ENCODE measurements at places on chromosomes 7 and 10.

DNA sequence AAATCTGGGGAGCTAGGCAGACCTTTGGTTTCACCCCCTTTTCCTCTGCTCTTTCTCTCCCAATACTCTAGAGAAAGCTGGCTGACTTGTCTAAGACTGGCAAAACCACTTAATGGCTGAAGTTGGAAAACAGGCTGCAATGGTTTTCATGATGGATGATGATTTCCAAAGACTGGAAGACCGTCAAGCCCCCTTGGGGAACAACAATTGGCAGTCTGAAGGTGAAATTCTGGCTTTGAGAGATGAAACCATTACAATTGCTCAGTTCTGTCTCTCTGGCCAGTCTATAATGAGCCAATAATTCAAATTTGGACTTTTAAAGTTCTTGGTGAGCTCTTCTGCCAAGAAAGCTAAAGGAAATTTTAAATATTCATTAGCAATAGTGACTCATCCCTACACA is 680.5 kb downstream of the PARD3 start:
- DNase-seq, result no peak

- no peak for DNase-seq
Measured at GRCh38 chr10:54470324-54470631, 330.8 kb downstream of the PCDH15 start.

GRCh38 chr10:27783660-27784059 is 38.0 kb upstream of the MKX start:
- peak; percentile 14 for DNase-seq

GRCh38 chr7:70104243-70104642 is 506.0 kb downstream of the AUTS2 start:
- DNase-seq, result no peak

GRCh38 chr7:78985509-78985908 is 468.0 kb downstream of the MAGI2 start:
- DNase-seq, result no peak

GRCh38 chr7:143308632-143309031 is 7.3 kb upstream of the CLCN1 start:
- DNase-seq, result no peak

GRCh38 chr7:99235925-99236324 is 28.0 kb upstream of the KPNA7 start:
- no peak for DNase-seq

GRCh38 chr7:120733143-120733542 is 124.8 kb downstream of the TSPAN12 start:
- peak; percentile 21 for DNase-seq

GRCh38 chr7:12570534-12571461 is at the start of gene SCIN:
SCIN (plus strand) TSS chr7:12570720; CDS start chr7:12570787, 67 bp downstream.
- DNase-seq, result peak; percentile 16

- DNase-seq, result no peak
Measured at GRCh38 chr10:22180724-22181123, 37.1 kb downstream of the EBLN1 start.

DNA sequence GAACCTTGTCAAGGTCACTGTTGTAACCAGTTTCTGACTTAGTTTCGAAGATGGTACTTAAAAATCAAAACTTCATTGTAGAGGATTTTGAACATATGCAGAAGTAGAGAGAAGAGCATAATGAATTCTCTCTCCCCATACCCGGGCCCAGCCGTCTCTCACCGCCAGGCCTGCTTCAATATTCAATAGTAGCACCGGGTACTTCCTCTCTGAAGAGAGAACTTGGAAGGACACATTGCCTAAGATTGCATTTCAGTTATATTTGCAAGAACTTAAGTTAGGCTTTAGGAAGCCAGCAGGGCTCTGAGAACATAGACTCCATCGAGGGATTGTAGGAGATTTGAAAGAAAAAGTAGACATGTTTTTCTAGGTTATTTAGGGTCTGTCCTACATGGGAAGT is 19.1 kb downstream of the LMTK2 start:
- no peak for DNase-seq

- DNase-seq, result no peak
Measured at GRCh38 chr7:147276783-147277370, 1160.3 kb downstream of the CNTNAP2 start.

GRCh38 chr10:69344591-69345252 is 66.4 kb downstream of the HK1 start:
- DNase-seq, result no peak

GRCh38 chr7:38463277-38464225 is 167.6 kb downstream of the AMPH start:
- DNase-seq, result peak; percentile 20

DNA sequence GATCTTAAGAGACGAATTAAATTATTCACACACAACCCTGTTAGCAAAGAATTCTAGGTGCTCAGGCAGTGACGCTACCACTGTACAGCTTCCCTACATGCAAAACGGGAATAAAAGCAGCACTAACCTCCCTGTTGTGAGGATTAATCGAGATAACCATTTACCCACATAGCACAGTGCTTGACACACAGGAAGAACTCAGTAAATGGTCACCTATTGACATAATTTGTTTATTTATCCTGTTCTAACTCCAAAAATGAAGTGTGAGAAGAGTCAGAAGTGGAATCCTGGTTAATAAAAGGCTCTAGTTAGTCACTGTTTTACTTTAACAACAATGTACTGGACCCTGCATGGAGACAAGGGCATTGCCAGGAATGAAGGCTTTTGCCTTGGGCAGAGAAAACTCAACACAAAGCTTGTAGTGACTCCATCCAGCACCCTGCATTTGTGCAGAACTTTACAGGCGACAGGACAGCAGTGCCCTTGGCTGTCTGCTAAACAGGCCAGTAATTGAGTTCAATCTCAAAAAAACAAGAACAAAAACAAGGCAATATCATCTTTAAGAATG is 103.8 kb downstream of the SORBS1 start:
- no peak for DNase-seq

DNA sequence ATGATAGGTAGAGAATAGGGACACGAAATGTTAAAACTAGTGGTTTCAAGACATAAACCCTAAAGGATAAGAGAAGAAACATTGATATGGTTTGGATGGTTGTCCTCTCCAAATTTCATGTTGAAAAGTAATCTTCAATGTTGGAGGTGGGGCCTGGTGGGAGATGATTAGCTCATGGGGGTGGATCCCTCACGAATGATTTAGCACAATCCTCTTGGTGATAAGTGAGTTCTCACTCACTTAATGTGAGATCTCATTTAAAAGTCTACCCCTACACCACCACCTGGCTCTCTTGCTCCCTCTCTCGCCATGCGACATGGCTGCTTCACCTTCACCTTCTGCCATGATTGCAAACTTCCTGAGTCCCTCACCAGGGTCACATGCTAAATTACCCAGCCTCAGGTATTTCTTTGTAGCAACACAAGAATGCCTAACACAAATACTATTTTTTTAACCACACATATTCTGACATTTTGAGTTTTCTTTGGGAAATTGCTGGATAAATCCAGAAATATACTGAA is 242.4 kb upstream of the PHF14 start:
- no peak for DNase-seq

DNA sequence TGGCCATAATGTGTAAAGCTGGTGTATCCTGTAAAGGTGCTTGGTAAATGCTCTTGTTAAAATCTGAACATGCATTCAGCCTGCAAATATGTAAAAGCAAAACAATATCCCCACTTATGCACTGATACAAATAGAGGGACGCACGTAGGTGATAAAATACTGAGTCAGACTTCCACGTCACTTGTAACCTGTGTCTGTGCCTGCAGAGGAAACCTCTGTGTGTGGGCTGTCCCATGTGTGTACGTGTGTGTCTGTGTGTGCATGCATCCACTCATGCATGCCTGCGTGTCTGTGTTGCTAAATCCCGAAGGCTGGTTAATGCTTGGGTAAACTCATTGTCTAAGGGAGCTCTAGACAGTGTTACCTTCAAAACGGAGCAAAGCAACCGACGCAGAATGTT is 68.9 kb downstream of the KLF6 start:
- DNase-seq, result no peak

DNA sequence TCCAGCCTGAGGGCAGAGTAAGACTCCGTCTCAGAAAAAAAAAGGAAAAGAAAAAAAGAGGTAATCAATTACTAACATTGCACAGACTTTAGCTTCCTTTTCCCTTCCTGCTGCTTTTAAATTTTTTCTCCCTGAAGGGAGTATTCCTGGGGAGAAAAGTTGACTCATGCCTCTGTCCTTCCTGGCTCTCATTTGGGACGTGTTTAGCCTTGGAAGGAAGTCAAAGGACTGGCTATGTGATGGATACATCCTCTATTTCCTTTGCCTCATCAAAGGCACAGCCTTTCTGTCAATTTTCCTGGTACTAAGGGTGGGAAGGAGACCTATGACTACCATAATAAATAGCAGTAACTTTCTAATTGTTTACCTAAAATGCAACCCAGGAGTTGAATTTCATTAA is 77.6 kb downstream of the ITGA8 start:
- DNase-seq, result peak; percentile 53

DNA sequence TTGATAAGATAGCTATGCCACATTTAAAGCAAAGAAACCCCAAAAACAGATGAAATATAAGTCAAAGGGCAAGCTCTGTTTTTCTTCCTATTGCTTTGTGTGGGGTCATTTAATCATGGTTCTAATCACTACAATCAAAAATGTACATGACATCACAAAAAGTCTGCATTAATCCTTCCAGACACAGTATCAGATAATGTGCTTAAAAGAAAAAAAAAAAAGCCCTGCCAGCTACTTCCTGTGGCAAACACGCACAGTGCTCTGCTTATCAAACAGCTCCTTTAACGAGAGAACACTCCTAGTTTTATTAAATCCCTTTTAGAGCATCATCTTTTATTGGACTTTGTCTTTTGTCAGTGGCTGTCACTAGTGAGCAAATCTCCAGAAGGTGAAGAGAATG is 1005.8 kb downstream of the GATA3 start:
- DNase-seq, result no peak

DNA sequence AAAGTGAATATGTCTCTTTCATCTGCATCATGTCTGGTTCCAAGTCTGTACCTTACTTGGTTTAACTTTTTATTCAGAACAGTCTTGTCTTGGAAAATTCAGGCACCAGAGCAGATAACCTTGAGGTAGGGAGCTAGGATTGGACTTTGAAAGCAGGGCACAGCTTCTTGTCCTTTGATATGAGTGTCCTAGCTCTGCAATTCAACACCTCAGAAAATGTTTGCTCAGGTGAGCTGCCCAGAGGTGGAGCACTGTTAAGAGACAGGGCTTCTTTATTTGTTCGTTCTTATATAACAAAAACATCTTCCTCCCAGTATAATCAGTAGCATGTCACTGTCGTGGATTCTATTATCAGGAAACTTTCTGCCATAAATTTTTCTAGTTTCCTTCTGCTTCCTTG is 118.3 kb downstream of the LRRC4 start:
- no peak for DNase-seq

DNA sequence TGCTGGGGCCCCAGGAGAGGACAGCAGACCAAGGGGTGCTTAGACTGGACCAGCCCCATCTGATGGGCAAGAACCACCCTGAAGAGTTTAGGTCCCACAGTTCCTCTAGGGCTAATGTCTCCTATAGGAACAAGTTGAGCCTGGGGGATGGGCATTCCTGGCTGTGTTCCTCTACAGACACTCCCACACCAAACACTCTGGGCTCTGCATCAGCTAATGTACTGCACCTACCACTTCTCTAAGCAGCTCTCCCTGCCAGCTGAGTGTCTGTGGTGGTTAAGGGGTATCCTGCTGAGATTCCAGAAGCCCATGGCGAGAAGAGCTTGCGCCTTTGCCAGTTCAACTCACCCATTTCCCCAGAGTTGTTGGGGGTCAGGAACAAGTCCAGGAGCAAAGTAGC is 284.1 kb upstream of the CSTF2T start:
- DNase-seq, result no peak

DNA sequence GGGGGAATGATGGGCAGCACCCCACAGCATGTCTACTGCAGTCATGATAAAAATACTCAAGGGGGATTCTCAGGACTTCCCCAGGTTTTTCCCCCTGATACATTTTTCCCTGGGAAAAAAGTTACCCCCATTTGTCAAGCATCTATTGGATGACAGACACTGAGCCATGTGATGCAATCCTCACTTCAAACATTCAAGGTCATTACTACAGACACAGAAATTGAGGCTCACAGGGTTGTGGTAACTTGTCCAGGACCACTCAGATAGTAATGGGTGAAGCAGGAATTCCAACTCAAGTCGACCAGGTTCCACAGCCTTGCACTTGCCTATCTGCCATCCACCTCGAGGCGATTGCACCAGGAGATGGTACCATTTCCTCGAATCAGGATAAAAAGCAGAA is 31.7 kb downstream of the PPP1R3C start:
- no peak for DNase-seq

DNA sequence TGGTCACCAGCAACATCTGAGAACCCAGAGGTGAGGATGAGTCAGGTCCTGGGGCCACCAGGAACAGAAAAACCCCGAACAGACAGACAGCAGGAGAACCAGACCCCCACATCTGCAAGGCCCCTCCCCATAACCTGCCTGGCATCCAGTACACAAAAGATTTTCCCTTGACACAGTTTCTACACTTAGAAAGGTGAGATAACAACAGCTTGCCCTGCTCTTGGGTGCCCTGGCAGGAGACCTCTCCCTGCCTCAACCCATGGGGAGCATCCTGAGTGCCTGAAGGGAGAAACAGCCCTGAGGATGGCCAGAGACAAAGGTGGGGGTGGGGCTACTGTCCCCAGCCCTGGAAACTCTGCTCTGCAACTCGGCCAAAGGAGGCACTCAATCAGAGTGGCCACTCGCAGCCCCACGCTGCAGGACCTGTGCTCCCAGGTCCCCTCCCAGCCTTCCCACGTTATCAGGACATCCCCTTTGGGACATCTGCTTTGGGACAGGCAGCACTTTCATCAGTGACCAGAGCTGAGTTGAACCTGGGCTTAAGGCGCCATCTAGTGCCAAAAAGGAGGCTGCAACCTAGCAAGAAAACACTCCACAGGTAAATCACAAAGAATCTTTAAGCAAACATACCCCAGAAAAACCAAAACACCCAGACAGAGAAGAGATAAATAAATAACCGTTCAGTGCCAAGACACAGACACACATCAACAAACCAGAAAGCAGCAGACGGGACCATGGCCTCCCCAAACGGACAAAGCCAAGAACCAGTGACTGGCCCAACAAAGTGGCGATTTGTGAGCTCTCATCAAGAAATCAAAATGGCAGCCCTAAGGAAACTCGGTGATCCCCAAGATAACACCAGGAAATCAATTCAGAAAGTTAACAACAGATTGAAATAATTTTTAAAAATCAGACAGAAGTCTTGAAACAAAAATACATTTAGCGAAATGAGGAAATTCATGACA is 233.7 kb downstream of the PTPRN2 start:
- DNase-seq, result no peak

DNA sequence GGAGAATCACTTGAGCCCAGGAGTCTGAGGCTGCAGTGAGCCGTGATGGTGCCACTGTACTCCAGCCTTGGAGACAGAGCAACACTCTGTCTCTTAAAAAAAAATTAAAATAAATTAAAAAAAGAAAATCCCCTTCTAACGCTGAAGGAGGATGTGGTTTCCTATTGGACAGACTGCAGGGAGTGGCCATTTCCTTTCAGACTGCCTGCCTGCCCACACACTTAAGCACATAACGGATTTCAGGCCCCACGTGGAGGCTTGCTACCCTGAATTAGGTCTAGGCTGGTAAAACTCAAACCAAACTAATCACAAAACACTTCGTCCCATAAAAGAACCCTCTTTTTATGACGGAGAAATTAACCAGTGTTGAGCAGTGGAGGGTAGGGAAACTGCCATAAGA is 34.0 kb downstream of the GATA3 start:
- DNase-seq, result no peak

- DNase-seq, result no peak
Measured at GRCh38 chr10:94097656-94098055, 103.9 kb downstream of the PLCE1 start.

- no peak for DNase-seq
Measured at GRCh38 chr7:129859183-129859582, 93.6 kb downstream of the UBE2H start.

GRCh38 chr7:391411-391951 is 101.5 kb downstream of the FOXL3 start:
- no peak for DNase-seq

Measured in AG08396 (cell line).